ENCODE measurements at places on chromosomes 7 and 10.

- no peak for DNase-seq
These were observed 184.6 kb downstream of the FANK1 start for GRCh38 chr10:126080879-126081411.

- no peak for DNase-seq
These were observed 200.7 kb downstream of the RAPGEF5 start for GRCh38 chr7:22156205-22156604.

- no peak for DNase-seq
These were observed 67.6 kb downstream of the MDFIC start for GRCh38 chr7:114989531-114989930.

DNA sequence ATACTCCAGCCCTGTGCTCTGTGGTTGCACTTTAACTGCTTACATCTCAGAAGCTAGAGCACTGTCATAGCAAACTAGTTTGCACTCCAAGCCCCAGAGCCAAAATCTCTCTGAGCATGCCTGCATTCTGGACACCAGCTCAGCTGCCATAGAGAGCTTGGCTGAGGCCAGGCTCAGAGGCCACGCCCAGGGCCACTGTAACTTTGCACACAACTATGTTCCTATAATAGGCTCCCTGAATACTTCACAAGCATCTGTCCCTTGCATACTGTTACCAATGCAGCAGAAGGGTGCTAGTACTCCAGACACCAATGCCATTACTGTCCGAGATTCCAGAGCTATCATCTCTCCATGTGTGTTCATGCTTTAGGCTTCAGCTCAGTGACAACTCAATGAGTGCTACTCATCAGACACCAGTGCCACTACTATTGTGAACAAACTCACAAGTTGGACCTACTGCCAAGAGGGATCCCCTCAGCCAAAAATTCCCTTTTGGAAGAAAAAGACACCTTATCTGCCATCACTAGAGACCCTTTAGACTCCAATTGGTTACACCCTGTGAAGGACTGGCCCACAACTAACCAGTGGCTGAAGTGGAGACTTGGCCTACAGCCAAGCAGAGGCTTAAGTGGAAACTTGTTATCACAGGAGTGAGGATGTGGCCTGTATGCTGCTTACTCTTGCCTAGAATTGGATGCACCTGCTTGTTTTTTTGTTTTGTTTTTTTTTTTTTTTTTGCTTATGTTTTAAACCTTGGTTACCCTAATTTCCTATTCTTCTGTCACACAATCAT, 211.6 kb upstream of the MAGI2 start:
- no peak for DNase-seq

GRCh38 chr7:13989126-13989948, at the start of gene ETV1:
ETV1 (minus strand) TSS chr7:13989666; CDS start chr7:13989052, 614 bp downstream.
- DNase-seq = no peak

GRCh38 chr10:20993830-20994527, 96.9 kb upstream of the NEBL start:
- no peak for DNase-seq

DNA sequence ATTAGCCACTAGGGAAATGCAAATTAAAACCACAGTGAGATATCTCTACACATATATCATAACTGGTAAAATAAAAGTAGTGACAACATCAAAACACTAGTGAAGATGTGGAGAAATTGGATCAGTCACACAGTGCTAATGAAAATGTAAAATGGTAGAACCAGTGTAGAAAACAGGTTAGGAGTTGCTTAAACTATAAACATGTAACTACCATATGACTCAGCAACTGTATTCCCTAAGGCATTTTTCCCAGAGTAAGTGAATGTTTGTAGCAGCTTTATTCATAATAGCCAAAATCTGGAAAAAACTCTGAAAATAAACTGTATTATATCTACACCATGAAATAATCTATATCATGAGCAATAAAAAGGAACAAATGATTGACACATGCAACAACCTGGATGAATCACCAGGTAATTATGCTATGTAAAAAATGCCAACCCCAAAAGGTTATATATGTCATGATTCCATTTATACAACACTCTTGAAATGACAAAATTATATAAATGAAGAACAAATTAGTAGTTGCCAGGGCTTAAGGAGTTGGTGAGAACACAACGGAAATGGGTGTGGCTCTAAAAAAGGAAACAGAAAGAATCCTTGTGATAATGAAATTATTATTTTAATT, 22.8 kb downstream of the SLC25A40 start:
- DNase-seq = no peak

DNA sequence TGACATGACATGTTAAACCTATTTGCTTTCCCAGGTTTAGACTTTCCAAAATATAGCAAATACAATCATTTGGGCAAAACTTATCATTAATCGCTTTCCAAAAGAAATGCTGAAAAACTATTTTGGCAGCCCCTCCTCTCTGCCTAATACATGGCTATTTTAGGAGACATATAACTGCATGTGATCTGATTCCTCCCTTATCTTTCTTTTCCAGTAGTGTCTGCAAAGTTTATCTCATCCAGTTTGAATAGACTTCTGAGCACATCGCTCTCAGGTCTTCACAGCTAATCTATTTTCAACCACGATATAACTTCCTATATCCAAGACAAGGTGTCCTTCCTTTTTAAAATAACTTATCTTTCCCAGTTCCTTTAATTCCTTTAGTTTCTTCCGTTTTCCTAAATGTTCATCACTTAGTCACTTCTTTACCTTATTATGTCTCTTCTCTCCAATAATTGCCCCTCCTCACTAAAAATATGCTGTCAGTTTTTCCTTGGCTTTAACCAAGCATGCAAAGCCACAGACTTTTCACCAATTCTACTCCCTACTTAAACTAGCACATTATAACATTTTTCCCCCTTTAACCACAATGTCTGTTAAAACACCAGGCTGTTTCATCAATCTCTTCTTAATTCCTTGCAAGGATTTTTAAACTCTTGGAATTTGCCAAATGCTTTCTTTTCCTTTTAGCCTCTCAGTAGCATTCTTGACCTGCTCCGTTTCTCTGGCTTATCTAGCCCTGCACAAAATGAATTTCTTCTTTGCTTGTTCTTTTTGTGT, 24.4 kb downstream of the GNG11 start:
- DNase-seq = no peak

- DNase-seq = no peak
These were observed 64.8 kb upstream of the AHR start for GRCh38 chr7:17233603-17234002.

GRCh38 chr7:4789194-4790077, 14.0 kb downstream of the AP5Z1 start:
- no peak for DNase-seq

- no peak for DNase-seq
These were observed 10.4 kb downstream of the ELN start for GRCh38 chr7:74038194-74038961.

DNA sequence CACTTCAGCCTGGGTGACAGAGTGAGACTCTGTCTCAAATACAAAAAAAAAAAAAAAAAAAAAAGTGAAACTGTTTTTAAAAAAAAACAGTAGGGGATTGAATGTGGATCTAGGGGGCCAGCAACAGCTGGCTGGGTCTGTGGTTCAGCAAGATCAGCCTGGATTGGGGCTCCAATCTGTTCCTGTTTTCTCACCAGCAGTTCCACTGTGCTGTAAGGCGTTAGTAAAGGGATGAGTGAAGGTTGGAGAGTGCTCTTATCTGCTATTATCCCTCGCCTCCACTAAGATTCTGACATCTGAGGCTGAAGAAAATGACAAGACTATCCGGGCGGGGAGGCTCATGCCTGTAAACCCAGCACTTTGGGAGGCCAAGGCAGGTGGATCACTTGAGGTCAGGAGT, 41.6 kb upstream of the GTF2IRD1 start:
- DNase-seq = no peak

GRCh38 chr10:51343391-51343790, 269.1 kb downstream of the PRKG1 start:
- no peak for DNase-seq

DNA sequence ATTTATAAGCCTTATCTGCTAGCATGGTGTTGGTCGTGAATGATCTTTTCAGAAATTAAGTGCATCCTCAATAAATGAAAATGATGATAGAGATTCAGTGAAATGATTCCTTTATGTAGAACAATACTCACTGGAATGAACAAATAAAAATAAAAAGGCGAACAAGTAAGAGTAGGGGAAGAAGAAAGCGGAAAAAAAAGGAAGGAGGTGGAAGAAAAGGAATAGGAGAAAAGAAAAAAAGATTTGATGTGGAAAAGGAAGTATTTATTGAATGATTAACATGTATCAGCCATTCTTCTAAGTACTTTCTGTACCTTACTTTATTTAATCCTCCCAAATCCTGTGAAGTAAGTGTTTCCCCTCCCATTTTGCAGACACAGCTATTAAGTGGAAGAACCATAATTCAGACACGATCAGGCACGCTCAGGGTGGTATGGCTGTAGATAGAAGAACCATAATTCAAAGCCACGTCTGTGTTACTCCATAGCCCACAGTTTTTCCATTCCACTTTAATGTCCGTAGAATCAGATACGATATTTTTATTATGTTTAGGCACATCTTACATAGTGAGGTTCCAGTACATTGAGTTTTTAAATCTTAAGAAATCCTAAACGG, 156.2 kb upstream of the LAMB4 start:
- no peak for DNase-seq

- DNase-seq = peak; percentile 28
These were observed 1.6 kb downstream of the AIFM2 start for GRCh38 chr10:70130878-70131559.

- no peak for DNase-seq
These were observed 509.0 kb upstream of the PODXL start for GRCh38 chr7:132065193-132065988.

- no peak for DNase-seq
These were observed 79.1 kb downstream of the NEURL1 start for GRCh38 chr10:103572347-103573204.

DNA sequence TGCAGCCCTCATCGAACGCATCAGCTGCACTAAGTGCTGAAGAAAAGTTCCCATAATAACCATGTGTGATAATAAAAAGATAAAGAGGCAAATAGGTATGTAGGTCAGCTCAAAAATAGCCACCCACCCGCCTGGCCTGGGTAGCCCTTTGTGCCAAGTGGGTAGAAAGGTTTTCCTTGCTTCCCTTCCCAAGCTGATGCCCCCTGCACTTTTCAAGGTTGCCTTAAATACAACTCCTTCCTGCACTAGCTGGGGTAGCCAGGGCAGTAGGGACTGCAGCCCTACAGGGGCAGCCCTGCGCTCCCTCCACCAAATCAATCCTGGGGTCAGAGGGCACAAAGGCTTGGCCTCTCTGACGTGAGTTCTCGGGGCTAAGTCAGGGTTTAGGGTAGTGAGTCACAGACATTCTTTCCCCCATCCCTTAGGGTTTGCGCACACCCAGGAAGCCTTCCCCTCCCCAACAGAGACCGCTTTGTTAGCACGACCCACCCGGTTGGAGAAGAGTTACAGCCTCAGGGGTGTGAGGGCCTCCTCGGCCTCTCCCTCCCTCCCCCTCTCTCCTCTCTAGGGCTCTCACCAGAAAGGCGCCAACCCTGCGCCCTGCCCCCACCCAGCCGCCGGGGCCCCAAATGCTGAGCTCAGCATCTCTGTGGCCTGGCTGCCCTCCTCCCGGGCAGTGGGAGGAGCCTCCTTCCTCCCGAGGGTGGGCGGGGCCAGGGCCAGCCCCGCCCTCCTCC, 13.3 kb upstream of the DDIT4 start:
- DNase-seq = peak; percentile 93

GRCh38 chr7:129110258-129110981, 34.1 kb upstream of the TSPAN33 start:
- no peak for DNase-seq

- no peak for DNase-seq
These were observed 9.4 kb downstream of the GPR22 start for GRCh38 chr7:107479303-107479702.

GRCh38 chr10:93379731-93380575, 102.2 kb downstream of the MYOF start:
- peak; percentile 40 for DNase-seq

DNA sequence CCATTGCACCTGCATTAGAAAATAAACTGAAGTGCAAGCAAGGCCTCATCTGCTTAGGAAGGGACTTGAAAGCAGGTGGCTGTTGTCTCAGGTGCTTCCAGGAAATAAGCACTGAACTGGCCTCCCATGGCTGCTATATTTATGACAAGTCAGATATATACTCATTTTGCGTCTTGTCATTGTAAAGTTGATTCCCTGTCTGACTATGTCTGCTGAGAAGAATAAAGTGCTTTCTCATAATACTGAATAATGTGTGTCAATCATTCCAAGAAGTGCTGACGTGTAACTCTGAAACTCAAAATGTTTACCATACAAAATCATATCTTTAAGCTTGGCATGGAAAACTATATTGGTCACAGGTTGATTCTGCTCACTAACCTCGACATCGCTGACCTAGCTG, 44.9 kb upstream of the SVOPL start:
- DNase-seq = no peak
